ENCODE measurements at places on chromosomes 4 and X. TPM values are rescaled to one million over a fixed set of nuclear protein-coding genes. Genes with fewer than 3 reads are reported as not detected.

The IGFBP7 gene
- 517 TPM for polyA plus RNA-seq

DNA sequence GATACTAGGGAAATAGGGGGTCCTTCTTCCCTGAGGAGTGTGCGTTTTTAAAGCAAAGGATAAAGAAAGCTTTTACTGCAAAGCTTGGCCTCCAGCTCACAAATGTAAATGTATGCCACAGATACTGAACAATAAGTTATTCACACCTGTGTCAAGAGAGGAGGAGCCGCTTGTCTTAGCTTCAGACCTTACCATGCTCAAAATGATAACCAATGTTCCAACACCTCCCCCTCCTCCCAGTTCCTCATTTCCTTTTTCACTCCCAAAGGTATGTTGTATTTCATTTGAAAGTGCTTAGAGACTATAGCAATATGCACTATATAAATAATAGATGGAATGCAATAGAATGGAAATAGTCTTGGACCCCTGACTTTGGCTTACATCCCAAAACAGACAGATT lies 47.0 kb upstream of the RAPGEF2 start:
- DNase-seq = no peak

The SLC25A4 gene
- polyA plus RNA-seq = 29.8 TPM

DNA sequence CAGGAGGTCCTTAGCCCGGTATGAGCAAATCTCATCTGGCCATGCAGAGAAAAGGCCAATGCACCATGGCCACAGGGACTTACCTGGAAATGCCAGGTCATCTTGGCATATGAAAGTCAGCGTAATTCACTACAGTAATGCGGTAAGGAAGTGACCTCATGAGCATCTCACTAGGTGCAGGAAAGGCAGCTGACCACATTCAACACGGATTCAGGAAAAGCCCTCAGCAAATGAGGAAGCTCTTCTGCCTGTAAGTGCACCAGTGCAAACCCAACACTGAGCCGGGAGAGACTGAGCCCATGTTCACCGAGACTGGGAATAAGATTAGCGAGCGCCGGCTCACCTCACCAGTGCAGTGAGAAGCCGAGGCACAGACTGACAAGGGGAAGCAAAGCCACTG lies 23.7 kb downstream of the LRPAP1 start:
- no peak for DNase-seq

GRCh38 chrX:151523351-151523750 lies 40.1 kb upstream of the PASD1 start:
- DNase-seq = peak; percentile 82

The SAGE1 gene
- not detected for polyA plus RNA-seq

DNA sequence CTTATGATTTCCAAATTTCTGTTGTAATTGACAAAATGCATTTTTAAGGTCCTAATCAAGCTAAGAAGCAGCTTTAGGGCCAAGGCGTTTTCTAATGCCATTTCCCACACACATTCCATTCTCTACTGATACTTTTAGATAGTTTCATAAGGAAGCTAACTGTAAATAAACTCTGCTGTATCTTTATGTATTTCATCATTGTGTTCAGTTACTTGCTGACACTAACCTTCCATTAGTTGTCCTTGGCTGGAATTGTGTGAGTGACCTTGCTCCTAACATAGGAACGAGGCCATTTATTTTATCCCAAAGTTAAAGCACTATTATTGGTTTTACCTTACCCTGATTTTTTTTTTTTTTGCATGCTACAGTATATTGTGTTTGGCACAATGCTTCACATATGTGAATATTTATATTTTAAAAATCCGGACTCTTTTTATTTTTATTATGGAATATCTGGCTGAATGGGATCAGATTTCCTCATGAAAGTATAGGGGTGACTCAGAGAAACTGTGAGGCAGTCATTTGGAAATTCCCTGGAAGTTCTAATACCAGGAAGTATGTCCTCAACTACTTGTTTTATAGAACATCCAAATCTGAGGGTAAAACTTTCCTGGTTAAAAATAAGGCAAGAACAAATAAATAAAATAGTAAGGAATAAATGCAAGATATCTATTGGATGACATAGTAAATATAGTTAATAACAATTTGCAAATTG lies 62.7 kb upstream of the SORBS2 start:
- DNase-seq = no peak

The CLDN34 gene
- not detected for polyA plus RNA-seq
